Urothelium cell line (cell line): ENCODE measurements at places on chromosomes 5 and 9.

DNA sequence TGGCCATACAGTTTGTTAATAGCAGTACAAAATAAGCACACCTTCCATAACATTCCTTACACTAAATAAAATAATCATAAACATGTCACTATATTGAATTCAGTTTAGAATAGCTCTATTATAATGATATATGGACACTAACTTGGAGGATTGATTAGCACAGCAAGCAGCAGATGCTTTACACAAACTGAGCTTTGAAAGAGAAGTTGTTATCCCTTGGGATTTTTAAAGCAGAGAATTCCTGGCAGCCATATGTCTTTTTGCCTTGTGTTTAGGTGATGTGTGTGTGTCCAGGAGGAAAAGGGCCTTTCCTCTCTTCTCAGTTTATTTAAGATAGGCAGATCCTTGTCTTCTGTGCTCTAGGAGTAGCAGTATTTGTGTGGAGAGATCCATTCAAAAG, 232.2 kb upstream of the GRIN3A start:
- DNase-seq: no peak

DNA sequence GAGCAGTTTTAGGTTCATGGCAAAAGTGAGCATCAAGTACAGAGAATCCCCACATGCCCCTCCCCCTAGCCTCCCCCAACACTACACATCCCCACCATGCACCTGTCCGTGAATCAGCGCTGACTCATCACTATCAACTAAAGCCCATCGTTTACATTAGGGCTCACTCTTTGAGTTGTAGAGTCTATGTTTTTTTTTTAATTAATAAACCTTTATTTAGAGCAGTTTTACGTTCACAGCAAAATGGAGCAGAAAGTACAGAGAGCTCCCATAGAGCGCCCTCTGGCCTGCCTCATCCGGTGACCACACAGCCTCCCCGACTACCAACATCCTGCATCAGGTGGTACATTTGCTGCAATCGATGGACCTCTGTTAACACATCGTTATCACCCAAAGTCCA, 47.9 kb upstream of the UNC5A start:
- DNase-seq: peak; percentile 72

- no peak for DNase-seq
Measured at GRCh38 chr5:170533383-170533782, 29.6 kb downstream of the KCNIP1 start.

DNA sequence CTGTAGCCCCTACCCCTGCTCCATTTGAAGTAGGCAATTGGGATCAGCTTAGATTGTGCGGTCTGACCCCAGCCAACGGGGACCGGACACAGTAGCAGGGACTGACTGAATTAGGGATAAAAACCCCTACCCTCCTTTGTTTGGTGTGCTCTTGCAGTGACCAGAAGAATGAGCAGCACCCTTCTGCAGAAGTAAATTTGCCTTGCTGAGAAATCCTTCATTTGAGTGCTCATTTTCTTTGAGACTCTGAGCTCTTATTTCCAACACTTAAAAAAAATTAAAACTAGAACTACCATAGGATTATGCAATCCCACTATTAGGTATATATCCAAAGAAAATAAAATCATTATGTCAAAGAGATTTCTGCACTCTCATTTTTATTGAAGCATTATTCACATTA, 560.0 kb downstream of the CDH12 start:
- DNase-seq: no peak

- no peak for DNase-seq
Measured at GRCh38 chr5:68372161-68372560, 156.6 kb downstream of the PIK3R1 start.

- no peak for DNase-seq
Measured at GRCh38 chr9:18002718-18003438, 424.0 kb downstream of the SH3GL2 start.
